Activated naive CD4-positive, alpha-beta T cell treated with anti-CD3 and anti-CD28 coated beads, Interleukin-2, amount 50 U/mL, for 72 hours (primary cell): ENCODE measurements at places on chromosomes 7 and 10.

- DNase-seq = no peak
These were observed 36.2 kb downstream of the AGAP4 start for GRCh38 chr10:45811075-45811474.

DNA sequence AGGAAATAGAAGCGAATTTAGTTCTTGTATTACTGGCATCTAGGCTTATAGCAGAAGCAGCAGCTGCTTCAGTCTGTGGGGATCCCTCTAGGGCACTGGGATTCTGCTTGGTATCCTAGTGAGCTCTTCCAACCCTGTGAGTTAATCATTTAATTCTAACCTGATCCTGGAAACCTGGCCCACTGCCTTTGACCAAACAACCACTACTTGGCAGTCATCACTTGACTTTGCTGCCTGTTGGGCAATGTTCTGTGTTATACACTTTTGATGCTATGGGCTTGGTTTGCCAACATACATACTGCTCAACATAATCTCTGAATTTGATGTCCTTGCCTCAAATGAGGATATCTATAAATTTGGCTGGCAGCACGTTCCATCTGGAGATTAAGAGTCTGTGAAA, 813.4 kb downstream of the ANKRD7 start:
- DNase-seq = no peak

DNA sequence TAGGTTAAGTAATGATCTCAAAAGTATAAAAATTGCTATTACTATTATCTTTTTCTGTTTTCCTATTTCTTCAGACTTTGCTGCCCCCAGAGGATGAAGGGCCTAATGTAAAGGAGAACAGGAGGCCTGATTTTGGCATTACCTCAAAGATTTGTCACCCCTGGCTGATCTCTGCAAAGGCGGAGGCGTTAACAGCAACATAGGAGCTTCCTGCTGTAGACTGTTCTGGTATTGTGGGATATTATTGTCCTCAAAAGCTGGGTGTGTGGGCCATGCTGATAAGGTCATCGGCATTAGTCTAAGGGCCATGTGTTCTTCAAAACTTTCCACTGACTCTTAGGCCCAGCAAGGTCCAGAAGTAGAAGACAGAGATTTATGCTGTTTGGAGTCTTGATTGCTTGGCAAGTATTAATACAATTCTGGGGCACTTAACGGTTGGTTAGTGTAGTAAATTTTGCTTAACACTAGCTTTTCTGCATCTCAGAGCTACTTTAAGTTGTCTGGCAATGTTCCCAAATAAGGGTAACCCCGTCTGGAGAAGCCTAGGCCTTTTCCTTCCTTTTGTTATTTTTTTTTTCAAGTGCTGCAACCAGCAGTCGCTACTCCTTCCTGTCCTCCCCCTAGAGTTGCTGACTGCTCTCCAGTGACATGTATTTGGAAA, 14.0 kb upstream of the ENTPD1 start:
- no peak for DNase-seq

- no peak for DNase-seq
These were observed 639.3 kb upstream of the GALNT17 start for GRCh38 chr7:70492625-70493024.

- DNase-seq = peak; percentile 80
These were observed at the start of gene IL2RA for GRCh38 chr10:6062101-6062771. IL2RA (minus strand) TSS chr10:6062367; CDS start chr10:6062151, 216 bp downstream.

DNA sequence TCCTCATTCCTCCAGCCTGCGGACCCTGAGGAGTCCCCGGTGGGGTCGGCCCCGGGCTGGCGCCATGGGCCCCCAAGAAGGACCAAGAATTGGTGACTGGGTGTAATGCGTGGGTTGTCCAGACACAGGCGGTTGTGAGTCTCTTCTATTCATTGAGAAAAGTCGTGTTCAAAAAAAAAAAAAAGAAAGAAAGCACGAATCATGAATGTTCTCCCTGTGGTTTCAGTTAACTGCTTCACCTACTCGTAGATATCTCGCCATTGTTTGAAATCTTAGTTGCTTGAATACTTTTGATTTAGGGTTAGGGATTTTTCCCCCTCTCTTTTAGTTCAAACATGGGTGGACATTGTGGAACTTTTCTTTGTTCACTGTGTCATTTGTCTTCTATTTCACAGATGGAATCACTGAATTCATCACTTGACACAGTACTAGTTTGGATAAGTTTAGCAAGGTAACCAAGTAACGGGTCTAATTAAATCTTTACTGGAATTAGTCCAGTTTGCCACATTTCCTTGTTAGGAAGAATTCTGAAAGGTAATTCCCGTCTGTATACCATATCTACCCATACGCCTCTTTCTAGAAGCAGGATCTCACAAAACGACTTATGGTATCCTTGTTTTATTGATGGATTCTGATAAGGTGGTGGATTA, 775 bp downstream of the STARD3NL start:
- DNase-seq = no peak

- no peak for DNase-seq
These were observed 78.8 kb upstream of the GSDME start for GRCh38 chr7:24836084-24836483.

GRCh38 chr10:122176232-122177213, 94.6 kb upstream of the BTBD16 start:
- no peak for DNase-seq

DNA sequence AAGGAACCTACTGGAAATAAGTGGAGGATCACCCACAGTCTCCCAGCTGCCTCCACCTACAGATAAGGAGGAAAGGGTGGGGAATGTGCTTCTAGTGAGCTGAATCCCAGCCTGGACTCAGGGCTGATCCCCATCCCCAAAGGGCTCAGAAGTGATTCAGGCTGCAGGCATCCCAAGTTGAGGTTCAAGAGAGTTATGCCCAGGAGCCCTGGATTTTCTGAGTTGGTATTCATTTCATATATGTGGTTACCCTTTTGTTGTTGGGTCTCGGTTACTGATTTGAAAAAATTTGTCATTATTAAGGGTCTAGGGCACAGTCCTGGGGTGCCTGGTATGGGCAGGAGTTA, 30.0 kb upstream of the SRGN start:
- no peak for DNase-seq

GRCh38 chr7:6530626-6531491, 20.4 kb downstream of the GRID2IP start:
- peak; percentile 57 for DNase-seq

GRCh38 chr10:57624066-57624465, 643.6 kb downstream of the IPMK start:
- DNase-seq = no peak

GRCh38 chr7:24496036-24496435, 77.2 kb upstream of the PALS2 start:
- no peak for DNase-seq

GRCh38 chr7:37341033-37341630, 107.5 kb downstream of the ELMO1 start:
- no peak for DNase-seq

- no peak for DNase-seq
These were observed 1.3 kb downstream of the SPRN start for GRCh38 chr10:133422807-133423771.

GRCh38 chr7:22732556-22733126, 5.6 kb downstream of the IL6 start:
- DNase-seq = no peak

DNA sequence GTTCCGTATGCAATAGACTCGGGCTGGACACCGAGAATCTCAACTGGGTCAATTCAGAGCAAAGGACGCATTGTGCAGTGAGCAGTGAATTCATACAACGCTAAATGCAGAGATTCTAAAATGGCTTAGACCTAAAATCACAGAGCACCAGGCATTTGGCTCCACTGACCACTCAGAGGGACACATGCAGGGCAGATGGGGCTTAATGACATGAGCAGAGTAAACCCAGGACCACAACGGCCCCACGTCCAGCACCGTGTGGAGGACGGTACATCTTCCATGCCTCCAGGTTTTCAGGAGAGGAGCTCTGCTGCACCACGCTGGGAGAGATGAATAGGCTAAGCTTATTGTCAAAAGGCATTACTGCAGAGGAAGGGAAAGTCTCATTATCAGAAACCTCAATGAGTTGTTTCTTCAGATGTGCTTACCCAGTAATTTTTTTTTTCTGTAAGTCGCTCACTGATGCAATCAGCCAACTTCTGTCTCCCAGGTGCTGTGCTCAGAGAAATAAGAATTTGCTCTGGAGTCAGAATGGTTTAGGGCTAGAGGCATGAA, 555.0 kb downstream of the PTPRN2 start:
- no peak for DNase-seq

DNA sequence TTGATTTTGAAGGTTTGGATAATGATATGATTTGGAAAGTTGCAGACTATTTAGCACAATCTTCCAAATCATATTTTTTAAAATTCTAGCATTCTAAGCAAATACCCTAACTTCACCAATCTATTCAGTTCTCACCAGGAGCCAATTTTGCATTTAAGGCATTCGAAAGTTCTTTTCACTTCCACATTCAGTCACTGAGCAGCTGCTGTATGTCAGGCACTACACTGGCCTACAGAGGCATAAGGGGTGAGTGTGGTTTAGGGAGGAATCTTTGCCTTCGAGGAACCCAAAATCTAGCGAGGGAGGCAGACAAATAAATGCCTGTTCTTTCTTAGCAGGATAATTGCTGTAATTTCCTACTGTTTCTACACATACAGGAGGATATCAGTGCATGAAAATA, 10.7 kb upstream of the UCN3 start:
- DNase-seq = no peak

- no peak for DNase-seq
These were observed 9.4 kb upstream of the NKX2-3 start for GRCh38 chr10:99523251-99523773.

GRCh38 chr7:74289018-74289658, at the start of gene CLIP2:
CLIP2 (plus strand) TSS chr7:74289407; CDS start chr7:74317547, 28,140 bp downstream.
- DNase-seq = no peak

DNA sequence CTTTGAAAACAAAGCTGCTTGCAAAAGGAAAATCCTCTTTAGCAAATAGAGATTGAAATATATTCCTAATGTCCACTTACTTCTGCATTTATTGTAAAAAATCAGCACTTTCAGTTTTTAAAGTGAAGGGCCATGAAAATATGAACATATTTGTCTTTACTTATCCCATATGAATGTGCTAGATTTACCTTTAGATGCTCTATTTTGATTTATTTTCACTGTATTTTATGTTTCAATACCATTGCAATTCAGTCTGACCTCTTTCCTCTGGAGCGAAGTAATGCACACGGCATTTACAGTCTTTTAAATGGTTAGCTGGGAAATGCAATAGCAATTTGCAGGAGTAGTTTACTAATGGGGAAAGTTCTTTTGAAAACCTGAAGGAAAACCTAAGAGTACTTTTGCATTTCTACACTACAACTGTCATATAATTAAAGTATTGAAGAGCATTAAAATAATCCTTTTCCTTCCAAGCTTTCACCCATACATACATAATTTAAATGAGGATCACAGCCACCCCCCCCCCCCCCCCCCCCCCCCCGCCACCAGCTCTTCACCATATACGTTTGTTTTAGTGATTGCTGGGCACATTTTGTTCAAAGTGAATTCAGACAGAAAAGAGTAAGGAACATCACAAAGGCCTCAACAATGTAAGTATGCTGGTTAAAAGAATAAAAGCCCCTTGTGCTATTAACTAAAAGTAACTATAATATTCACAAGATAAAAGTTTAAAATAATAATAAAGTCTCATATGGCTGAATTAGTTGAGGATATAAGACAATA, 3.5 kb downstream of the SKIDA1 start:
- no peak for DNase-seq
